ENCODE measurements at places on chromosomes 4 and X.

DNA sequence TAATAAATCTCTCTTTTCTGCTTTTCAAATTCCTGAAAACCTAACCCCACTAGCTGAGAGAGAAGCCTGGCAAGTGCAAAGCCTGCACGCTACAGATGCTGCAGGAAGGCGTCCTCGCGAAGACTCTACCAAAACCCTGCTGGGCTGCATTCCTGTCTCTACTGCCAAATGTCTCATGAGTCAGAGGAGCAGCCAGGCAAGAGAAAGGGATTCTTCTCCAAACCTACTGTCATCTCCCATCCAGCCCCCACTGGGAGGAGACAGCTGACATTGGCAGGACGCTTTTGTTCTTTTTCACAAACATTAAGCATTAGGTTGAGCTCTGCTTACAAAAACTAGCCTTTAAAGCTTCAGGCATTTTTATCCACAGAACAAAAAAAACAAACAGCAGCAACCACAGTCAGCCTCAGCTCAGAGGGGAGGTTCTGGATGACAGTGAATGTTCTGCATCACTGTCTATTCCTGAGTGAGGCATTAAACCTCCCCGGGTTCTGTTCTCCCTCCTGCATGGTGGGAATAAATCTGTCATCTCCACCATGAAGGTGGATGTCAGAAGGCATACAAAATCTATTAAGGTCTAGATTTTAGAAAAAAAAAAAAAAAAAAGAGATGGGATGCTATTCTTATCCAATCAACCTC lies 18.0 kb downstream of the CRMP1 start:
- no peak for DNase-seq

GRCh38 chr4:47510506-47511143 lies 25.6 kb downstream of the ATP10D start:
- no peak for DNase-seq

DNA sequence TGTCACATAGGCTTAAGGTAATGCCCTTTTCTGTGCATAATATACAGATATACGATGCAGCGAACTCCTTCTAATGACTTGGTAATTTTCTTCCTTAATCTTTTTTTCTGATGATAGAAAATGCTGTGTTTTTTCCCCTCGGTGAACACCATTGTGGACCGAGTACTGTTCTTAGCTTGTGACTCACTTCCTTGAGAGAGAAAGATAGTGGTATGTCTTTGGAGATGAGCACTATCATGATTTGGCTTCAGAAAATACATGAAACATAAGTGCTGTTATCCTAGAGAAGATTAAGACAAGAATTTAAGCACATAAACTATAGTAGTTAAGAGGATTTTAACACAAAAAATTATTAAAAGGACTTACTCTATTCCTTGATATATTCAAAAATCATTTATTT lies 63.9 kb downstream of the RS1 start:
- no peak for DNase-seq

- DNase-seq, result no peak
These were observed 448.0 kb downstream of the NKX6-1 start for GRCh38 chr4:84051089-84051488.

GRCh38 chrX:78066110-78066509 lies 37.9 kb upstream of the PGK1 start:
- no peak for DNase-seq
